ENCODE measurements at places on chromosomes 16 and 17. TPM values are rescaled to one million over a fixed set of nuclear protein-coding genes. Genes with fewer than 3 reads are reported as not detected.

KRTAP1-1 gene
- not detected for total RNA-seq

TBC1D26 gene
- total RNA-seq: 9.8 TPM

- no peaks in the 10 kb centered on the region for H3K36me3 ChIP-seq
- no peaks in the 10 kb centered on the region for H3K27me3 ChIP-seq
- H3K27ac ChIP-seq: no peak overlapping the region
- no peak for DNase-seq
- no peaks in the 10 kb centered on the region for H3K4me1 ChIP-seq
- no peak overlapping the region for H3K4me3 ChIP-seq
These were observed 44.7 kb upstream of the SOX9 start for GRCh38 chr17:72075995-72076677.

DNA sequence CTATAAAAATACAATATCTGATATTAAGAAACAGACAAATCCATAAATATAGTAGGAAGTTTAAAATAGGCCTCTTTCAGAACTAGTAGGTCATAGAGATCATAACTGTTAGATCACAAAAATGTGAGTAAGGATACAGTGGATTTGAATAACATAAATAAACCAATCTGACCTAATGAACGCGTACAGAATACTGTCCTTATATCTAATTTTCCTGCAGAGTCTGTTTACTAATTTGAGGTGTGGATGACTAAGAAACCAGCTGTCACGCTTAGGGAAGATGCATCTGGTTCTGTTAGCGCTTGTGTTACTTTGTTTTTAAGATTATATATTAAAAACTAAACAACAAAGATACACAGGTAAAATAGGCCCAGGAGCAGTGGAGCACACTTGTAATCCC is 14.8 kb downstream of the CPD start:
- no peaks in the 10 kb centered on the region for H3K4me1 ChIP-seq
- H3K27ac ChIP-seq: peak overlapping the region; percentile 5
- H3K4me3 ChIP-seq: no peak overlapping the region
- DNase-seq: no peak
- no peaks in the 10 kb centered on the region for H3K27me3 ChIP-seq

DNA sequence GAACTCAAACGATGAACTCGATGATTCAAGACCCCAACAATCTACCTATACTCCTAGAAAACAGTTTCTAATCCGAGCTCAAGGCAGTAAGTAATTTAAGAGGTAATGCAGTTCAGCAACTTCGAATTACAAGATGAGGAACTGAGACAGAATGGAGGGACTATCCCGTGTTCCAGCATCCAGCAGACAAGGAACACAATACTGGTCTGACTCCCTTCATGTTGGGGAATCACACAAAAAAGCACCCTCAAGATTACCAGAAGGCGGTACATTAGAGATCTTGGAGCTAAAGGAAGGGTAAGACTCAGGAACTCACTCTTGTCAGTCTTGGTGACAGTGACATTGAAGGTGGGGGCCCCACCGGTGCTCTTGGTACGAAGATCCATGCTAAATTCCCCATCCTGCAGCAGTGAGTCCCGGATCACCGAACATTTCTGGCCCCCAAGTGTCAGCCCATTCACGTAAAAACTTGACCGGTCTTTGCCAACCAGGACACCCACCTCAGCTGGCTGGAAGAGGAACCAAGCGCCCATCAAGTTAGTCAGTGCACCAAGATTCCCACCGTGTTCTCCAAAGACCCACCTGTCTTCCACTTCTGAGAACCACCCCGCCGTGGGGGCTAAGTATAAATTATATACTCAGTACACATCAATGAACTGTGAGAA is 1.9 kb downstream of the PFN1 start:
- H3K27ac ChIP-seq: peak overlapping the region; percentile 91
- peak overlapping the region; percentile 90 for H3K4me3 ChIP-seq
- no peak for DNase-seq
- H3K36me3 ChIP-seq: no peaks in the 10 kb centered on the region
- H3K4me1 ChIP-seq: peaks cover 22% of the 10 kb centered on the region
- H3K27me3 ChIP-seq: no peaks in the 10 kb centered on the region

GRCh38 chr16:57314161-57314785 is 29.8 kb upstream of the PLLP start:
- no peak overlapping the region for H3K27ac ChIP-seq
- peaks cover 7% of the 10 kb centered on the region for H3K4me1 ChIP-seq
- H3K27me3 ChIP-seq: no peaks in the 10 kb centered on the region
- DNase-seq: no peak
- no peaks in the 10 kb centered on the region for H3K36me3 ChIP-seq

- DNase-seq: no peak
- no peak overlapping the region for H3K27ac ChIP-seq
- H3K4me3 ChIP-seq: no peak overlapping the region
- no peaks in the 10 kb centered on the region for H3K27me3 ChIP-seq
These were observed 15.3 kb upstream of the ALDH3A1 start for GRCh38 chr17:19763416-19763815.

DNA sequence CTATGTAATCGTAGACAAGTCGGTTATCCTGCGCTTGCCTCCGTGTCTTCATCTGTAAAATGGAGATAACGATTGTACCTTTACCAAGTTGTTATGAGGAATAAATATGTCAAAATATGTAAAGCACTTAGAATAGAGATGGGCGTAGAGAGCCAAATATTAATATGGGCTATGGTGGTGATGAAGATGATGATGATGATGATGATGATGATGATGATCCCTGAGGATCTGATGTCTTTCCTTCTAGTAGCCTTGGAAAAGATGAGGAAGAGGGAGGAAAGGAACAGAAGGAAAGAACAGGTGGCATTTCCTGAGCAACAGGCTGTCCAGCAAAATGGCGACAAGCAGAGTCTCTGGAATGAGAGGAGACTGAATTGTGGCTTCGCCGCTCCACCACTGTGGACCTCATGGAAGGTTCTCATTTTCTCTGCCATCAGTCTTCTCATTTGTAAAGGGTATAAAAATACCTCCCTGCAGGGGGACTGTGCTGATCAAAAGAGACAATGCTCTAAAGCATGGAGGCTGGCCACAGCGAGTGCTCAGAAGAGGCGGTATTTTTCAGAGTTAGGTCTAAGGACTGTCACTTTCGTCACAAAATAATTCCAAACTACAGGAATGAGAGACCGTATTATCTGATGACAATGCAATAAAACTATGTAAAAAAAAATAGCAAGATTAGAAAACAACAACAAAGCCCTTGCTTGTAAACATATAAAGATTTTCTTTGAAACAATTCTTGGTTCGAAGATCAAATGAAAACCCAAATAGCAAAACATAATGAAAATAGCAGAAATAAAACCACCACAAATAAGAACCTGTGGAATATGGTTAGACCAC is 17.2 kb upstream of the RCVRN start:
- H3K4me3 ChIP-seq: no peak overlapping the region
- H3K4me1 ChIP-seq: no peaks in the 10 kb centered on the region
- H3K36me3 ChIP-seq: no peaks in the 10 kb centered on the region
- DNase-seq: no peak
- no peak overlapping the region for H3K27ac ChIP-seq

GRCh38 chr16:2712546-2712945 is 7.5 kb downstream of the PRSS27 start:
- no peaks in the 10 kb centered on the region for H3K36me3 ChIP-seq
- H3K27me3 ChIP-seq: no peaks in the 10 kb centered on the region
- peaks cover 7% of the 10 kb centered on the region for H3K4me1 ChIP-seq
- no peak overlapping the region for H3K27ac ChIP-seq
- H3K4me3 ChIP-seq: no peak overlapping the region
- DNase-seq: no peak

GRCh38 chr17:79667746-79668145 is 56.9 kb upstream of the RBFOX3 start:
- H3K4me1 ChIP-seq: no peaks in the 10 kb centered on the region
- H3K27ac ChIP-seq: no peak overlapping the region
- no peak overlapping the region for H3K4me3 ChIP-seq

GRCh38 chr16:1673424-1674151 is 4.5 kb upstream of the JPT2 start:
- H3K27ac ChIP-seq: no peak overlapping the region
- no peak overlapping the region for H3K4me3 ChIP-seq
- no peaks in the 10 kb centered on the region for H3K36me3 ChIP-seq
- H3K27me3 ChIP-seq: no peaks in the 10 kb centered on the region
- no peaks in the 10 kb centered on the region for H3K4me1 ChIP-seq

GRCh38 chr17:67829331-67829730 is 4.0 kb downstream of the BPTF start:
- DNase-seq: no peak
- H3K4me1 ChIP-seq: peaks cover 44% of the 10 kb centered on the region
- H3K36me3 ChIP-seq: no peaks in the 10 kb centered on the region
- H3K27me3 ChIP-seq: no peaks in the 10 kb centered on the region

DNA sequence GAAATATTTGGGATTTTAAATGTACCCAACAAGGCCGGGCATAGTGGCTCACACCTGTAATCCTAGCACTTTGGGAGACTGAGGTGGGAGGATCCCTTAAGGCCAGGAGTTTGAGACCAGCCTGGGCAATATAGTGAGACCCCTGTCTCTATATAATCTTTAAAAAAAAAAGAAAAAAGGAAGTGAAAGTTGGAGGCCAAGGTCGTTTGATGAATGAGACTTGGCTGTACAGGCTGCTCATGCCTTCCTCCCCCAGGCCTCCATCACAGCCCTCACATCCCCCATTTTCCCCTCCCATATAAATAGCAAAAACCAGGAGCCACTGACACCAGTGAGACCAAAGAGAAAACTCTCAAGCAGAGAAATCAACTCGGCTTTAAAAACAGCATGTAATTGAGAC is 3.3 kb upstream of the CA7 start:
- no peak overlapping the region for H3K27ac ChIP-seq
- no peaks in the 10 kb centered on the region for H3K36me3 ChIP-seq
- H3K27me3 ChIP-seq: no peaks in the 10 kb centered on the region
- no peak overlapping the region for H3K4me3 ChIP-seq
- no peak for DNase-seq
- no peaks in the 10 kb centered on the region for H3K4me1 ChIP-seq

- no peak overlapping the region for H3K4me3 ChIP-seq
- no peaks in the 10 kb centered on the region for H3K36me3 ChIP-seq
- H3K4me1 ChIP-seq: no peaks in the 10 kb centered on the region
- DNase-seq: peak; percentile 36
- H3K27me3 ChIP-seq: no peaks in the 10 kb centered on the region
- no peak overlapping the region for H3K27ac ChIP-seq
These were observed 248.9 kb upstream of the FOXF1 start for GRCh38 chr16:86261379-86261778.

DNA sequence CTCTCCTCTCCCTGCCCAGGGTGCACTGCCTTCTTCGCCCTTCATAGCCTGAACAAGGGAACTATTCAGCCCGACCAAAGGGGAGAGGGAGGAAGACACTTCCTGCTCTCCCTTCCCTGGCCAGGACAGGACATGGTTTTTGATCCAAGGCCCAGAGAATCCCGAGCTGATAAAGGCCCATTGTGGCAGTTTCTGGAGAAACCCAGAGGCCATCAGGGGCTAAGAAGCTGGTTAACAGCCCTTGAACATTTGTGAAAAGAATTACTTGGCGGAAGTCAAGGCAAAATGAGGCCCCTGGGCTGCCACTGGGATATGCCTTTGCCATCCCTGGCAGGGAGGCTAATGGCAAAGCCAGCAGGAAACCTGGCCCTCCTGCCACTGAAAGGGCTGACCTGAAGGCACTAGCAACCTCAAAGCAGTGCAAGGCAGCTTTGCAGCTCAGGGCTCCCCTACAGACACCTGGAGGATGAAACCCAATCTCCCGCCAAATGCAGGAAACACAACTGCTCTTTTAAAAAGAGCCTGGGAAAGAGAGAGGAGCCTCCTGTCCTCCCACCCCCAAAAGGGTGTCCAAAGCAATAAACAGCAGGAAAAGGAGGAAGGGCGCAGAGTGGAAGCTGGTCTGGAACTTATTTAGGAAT is 12.6 kb downstream of the PHB1 start:
- peak overlapping the region; percentile 83 for H3K27ac ChIP-seq
- peaks cover 31% of the 10 kb centered on the region for H3K4me1 ChIP-seq

DNA sequence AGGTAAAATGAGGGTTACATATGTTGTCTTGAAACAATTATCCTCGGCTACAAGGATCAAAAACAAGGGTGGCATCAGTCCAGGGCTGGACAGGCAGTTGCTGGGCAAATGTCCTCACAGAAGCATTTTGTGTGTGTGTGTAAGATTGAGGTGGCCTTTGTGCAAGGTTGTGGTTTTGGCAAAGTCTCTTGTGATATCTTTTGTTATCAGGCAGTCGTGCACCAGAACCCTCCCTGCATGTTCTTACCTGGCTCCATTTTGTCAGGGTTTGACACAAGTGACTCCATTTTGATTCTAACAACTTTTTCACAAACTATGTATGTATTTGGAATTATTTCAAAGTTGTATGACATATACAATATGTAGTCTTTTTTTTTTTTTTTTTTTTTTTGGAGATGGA is 20.0 kb downstream of the CHAD start:
- H3K36me3 ChIP-seq: no peaks in the 10 kb centered on the region
- no peak overlapping the region for H3K27ac ChIP-seq
- H3K4me3 ChIP-seq: no peak overlapping the region

DNA sequence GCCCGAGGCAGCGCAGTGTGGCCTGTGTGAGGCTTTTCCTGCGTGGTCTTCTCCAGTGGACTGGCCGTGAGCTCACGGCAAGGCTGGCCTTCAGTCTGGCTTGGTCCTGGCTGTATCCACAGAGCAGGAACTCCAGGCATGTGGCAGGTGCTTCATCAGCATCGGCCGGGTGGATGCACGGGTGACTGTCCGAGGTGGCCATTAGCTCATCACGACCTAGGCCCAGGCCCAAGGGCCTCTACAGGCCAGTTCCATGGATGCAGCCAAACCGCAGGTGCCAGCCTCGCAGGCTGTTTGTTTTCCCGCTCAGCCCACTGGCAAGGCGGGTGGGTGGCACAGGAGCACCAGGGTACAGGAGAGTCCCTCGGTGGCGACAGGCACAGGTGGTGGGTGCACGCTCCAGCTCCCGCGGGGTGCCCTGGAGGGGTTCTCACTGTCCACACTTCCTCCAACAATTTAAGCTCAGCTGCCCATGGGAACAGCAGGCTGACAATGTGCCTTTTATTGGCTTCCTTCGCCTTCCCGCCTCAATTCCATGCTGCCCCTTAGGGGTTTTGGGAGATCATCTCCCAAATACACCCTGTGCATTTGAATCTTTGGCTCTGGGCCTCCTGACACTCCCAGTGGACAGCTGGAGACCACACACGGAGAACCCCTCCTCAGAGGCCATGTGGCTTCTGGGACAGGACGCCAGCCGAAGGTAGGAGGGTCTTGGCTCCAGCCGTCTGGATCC is 33.0 kb downstream of the ENGASE start:
- DNase-seq: no peak
- no peak overlapping the region for H3K27ac ChIP-seq
- no peaks in the 10 kb centered on the region for H3K36me3 ChIP-seq
- no peak overlapping the region for H3K4me3 ChIP-seq
- no peaks in the 10 kb centered on the region for H3K27me3 ChIP-seq
- H3K4me1 ChIP-seq: no peaks in the 10 kb centered on the region

GRCh38 chr16:9139965-9140364 is 48.5 kb downstream of the HAPSTR1 start:
- no peaks in the 10 kb centered on the region for H3K36me3 ChIP-seq
- DNase-seq: peak; percentile 56
- no peaks in the 10 kb centered on the region for H3K4me1 ChIP-seq
- no peak overlapping the region for H3K4me3 ChIP-seq

- H3K4me1 ChIP-seq: no peaks in the 10 kb centered on the region
- peak; percentile 67 for DNase-seq
- H3K36me3 ChIP-seq: no peaks in the 10 kb centered on the region
- no peak overlapping the region for H3K4me3 ChIP-seq
These were observed 104.4 kb downstream of the IRX5 start for GRCh38 chr16:55035029-55035428.

GRCh38 chr16:82264756-82265155 is 94.7 kb upstream of the MPHOSPH6 start:
- H3K27me3 ChIP-seq: no peaks in the 10 kb centered on the region
- no peak for DNase-seq
- no peak overlapping the region for H3K4me3 ChIP-seq
- H3K36me3 ChIP-seq: no peaks in the 10 kb centered on the region
- no peak overlapping the region for H3K27ac ChIP-seq

All from testis (tissue), 5 donors.